Esophagus squamous epithelium (tissue), 5 donors: ENCODE measurements at places on chromosomes 2 and 18.

GRCh38 chr2:9342659-9343058 lies 80.7 kb downstream of the ITGB1BP1 start:
- H3K27ac ChIP-seq: no peak overlapping the region
- no peak overlapping the region for H3K4me3 ChIP-seq
- no peak for DNase-seq

DNA sequence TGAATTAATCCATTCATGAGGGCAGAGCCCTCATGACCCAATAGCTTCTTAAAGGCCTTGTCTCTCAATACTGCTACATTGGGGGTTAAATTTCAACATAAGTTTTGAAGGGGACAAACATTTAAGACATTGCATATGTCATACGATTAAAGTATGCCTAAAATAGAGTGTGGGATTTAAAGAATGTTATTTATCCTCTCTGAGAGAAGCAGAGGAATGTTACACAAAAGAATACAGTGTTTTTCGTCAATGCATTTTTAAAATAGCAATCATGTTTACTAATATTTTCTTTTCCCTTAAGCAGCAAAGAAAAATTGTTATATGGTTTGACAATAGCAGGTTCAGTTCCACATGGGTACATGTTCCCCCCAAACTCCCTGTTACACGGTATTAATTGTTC lies 363.1 kb downstream of the NUP35 start:
- no peaks in the 10 kb centered on the region for H3K4me1 ChIP-seq
- DNase-seq: no peak
- H3K36me3 ChIP-seq: no peaks in the 10 kb centered on the region
- no peak overlapping the region for H3K4me3 ChIP-seq
- no peak overlapping the region for H3K27ac ChIP-seq

DNA sequence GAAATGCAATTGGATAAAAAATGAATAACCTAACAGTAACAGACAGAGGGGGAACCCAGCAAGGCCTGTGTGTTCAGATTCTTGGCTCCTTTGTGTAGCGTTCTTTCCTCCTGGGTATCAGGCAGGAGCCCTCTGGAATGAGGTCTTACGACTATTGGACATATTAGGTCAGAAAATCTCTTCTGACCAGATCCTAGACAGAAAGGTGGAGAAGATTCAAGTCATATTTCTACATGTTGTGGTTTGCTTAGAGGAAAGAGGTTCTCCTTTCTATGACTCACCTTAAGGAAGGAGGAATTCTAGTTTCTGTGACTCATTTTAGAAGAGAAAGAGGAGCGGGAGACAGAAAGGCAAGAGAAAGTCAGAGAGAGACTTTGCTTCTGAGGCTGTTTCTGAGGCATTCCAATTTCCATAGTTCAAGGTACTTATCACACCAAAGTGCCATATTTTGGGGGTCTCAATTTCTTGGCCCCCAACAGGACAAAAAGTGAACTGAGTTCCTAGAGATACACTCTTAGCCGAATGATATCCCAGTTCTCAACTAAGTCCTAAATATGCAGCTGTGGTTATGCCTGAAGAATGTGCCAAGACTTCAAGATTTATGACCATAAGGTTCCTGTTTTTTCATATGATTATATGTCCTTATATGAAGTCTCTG lies 618.6 kb downstream of the ZEB2 start:
- peaks cover 10% of the 10 kb centered on the region for H3K4me1 ChIP-seq
- no peak overlapping the region for H3K4me3 ChIP-seq
- H3K36me3 ChIP-seq: no peaks in the 10 kb centered on the region
- no peaks in the 10 kb centered on the region for H3K27me3 ChIP-seq

GRCh38 chr2:64327129-64327509 lies 126.8 kb upstream of the LGALSL start:
- H3K4me1 ChIP-seq: peaks cover 15% of the 10 kb centered on the region
- no peak for DNase-seq
- peak overlapping the region; percentile 50 for H3K27ac ChIP-seq
- H3K36me3 ChIP-seq: no peaks in the 10 kb centered on the region
